ENCODE measurements at places on chromosomes 6 and 20. TPM values are rescaled to one million over a fixed set of nuclear protein-coding genes. Genes with fewer than 3 reads are reported as not detected.

The ATG5 gene
- total RNA-seq = 28.7 TPM

The ZC3H12D gene
- total RNA-seq = 50.0 TPM

The LHFPL5 gene
- total RNA-seq = not detected

The FILIP1 gene
- total RNA-seq = not detected

The PARD6B gene
- 5.6 TPM for total RNA-seq

GRCh38 chr20:58408603-58409246 lies 19.7 kb downstream of the VAPB start:
- DNase-seq = peak; percentile 22

- DNase-seq = no peak
These were observed 65.5 kb upstream of the F13A1 start for GRCh38 chr6:6386010-6386409.

GRCh38 chr6:27503436-27504030 lies 30.6 kb upstream of the ZNF184 start:
- peak; percentile 69 for DNase-seq

DNA sequence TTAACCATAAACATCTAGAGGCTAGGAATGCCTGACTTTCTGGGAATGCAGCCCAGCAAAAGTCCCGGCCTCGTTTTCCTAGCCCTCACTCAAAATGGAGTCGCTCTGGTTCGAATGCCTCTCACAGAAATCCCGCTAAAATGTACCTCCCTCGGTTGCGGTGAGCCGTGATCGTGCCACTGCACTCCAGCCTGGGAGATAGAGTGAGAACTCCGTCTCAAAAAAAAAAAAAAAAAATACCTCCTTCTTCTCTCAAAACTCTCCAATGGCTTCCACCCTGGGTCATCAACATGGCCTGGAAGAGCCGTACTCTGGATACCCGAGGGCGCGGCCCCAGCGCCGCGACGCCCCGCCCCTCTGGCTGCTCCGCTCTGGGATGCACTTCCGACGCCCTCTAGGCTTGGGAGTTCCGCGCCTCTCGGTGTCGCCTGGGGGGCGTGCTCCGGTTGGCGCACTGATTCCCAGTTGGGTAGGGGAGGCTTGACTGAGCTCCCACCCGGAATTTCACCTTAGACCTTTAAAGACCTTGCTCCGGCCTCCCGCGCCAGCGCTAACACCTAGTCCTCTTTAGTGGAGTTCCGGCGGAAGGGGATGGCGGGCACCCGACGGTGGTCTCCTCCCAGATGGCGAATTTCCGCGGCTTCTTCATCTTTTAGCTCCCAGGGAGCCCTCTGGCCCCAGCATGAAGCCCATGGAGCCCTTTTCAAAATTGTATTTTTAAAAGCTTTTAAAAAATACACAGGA lies 12.3 kb downstream of the HMGN4 start:
- peak; percentile 24 for DNase-seq

- DNase-seq = no peak
These were observed 59.9 kb downstream of the ANKEF1 start for GRCh38 chr20:10094566-10095173.

DNA sequence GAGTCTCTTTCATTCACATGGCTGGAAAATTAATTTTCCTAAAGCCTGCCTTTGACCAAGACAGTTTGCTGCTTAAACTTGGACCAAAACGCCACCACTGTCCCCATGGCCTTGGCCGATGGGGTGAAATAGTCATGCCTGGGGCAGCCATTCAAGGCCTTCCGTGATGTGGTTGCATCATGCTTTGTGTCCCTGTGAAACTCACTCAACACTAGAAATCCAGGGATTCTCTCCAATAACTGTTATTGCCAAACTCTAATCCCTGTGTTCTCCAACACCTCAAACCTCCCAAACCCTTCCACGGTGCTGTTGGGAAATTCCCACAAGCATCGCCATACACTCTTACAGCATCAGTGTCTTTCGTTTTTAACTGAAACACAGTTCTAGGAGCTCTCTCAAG lies 1.4 kb upstream of the TXNDC5 start:
- DNase-seq = no peak

DNA sequence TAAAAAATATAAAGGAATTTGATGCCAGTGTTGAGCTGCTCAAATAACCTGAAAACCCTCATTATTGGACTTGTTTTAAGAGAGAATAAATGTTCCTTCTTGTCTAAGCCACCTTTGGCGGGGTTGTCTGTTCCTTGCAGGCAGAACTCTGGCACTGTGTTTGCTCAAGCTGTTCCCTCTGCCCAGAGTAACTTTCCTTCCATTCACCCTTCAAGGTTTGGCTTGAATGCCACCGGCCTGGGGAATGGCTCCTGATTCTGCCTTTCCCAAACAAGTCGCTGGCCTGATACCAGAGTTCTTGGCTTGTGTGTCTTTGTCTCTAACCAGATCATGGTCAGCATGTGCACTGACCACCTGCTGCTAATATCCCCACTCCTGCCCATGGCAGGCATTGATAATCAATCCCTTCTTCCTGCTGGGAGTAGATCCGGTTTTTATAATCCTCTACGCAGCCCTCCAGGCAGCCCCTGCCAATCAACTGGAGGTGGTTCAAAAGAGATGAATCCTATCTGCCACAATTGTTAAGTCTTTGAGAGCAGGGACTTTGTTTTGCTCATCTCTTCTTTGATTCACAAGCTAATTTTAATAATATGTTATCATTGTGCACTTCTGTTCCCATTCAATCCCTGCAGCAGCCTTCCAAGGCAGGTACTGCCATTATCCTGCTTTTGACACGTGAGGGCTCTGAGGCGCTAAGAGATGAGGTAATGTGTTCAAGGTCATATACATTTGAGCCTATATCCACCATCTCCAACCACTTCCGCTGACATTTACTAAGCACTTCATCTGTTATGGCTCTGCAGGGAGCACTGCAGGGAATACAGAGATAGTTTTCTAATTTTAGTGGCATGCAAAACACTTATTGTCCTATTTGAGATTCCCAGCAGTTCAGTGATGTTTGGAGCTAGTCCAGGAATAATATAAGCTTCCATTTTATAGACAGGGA lies 3.1 kb upstream of the CCM2L start:
- DNase-seq = no peak

DNA sequence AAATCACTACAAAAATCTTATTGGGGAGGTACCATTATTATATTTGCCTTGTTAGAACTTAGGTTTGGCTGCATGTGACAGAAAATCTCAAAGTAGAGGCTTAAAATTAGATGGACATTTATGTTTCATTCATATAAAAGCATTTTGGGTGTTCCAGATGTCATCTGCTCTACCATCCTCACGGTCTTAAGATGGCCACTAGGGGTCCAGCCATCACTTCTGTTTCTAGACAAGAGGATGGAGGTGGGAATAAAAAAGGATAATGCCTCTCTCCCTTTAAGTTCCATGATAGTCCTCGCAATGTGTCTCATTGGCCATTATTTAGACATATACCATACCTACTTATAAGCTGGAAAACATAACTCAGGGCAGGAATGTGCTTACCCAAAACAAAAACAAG lies 929.5 kb downstream of the KIF16B start:
- no peak for DNase-seq

DNA sequence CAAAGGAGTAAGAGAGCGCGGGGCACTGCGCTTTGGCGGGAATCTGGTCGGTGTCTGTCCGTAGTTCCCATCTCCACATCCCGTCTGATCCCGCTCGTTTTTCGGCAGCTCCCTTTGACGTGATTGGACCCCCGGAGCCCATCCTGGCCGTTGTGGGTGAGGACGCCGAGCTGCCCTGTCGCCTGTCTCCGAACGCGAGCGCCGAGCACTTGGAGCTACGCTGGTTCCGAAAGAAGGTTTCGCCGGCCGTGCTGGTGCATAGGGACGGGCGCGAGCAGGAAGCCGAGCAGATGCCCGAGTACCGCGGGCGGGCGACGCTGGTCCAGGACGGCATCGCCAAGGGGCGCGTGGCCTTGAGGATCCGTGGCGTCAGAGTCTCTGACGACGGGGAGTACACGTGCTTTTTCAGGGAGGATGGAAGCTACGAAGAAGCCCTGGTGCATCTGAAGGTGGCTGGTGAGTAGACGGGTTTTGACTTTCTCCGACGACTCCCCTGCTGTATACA lies 1.4 kb downstream of the BTN1A1 start:
- no peak for DNase-seq

- DNase-seq = no peak
These were observed 177.8 kb downstream of the CDKAL1 start for GRCh38 chr6:20712011-20712410.

DNA sequence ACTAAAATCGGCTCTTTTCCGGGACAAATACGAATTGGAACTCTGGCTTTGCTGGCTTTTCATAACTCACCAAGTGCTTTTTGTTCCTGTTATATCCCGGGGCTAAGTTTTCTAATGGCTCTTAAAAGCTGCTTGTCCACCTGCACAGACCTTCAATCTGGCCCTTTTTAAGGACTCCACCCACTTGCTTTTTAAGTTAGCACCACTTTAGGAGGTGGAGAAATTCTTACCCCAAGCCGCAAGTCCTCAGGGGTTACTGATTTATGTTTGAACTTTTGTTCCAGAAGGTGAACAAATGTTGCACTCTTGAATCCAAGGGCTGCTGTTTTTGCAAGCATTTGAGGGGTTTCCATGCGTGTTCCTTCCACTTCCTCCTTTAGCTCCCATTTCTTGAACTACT lies 37.8 kb downstream of the FAM184A start:
- DNase-seq = no peak

DNA sequence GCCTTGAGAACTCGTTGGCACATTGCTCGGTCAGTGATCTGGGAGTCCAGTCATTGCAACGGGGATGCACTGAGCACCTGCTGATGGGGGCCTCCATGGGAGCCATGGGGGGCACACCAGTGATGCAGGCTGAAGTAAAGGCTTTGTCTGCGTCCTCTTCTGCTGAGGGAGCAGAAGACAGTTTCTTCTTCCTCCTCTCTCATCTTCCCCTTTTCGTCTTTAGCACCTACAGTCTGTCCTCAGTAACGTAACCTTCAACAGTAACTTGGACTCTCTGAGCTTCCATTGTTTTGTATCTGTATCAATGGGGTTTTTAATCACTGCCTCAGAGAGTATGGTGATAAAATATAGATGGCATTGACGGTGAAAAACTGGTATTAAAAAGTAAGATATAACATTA lies 240.0 kb downstream of the TMEM242 start:
- no peak for DNase-seq

DNA sequence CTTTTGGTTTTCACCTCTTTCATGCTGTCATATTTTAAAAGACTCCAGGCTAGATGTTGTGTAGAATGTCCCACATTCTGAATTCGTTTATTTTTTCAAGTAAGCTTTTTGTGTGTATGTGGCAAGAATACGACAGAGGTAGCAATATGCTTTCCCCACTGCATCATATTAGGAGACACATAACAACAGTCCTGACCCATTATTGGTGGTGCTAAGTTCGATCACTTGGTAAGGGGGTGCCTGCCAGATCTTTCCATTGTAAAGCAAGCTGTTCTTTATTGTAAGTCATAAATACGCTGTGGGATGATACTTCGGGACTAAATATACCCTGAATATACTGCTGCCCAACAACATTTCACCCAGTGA lies 588 bp upstream of the NCOA3 start:
- DNase-seq = no peak

DNA sequence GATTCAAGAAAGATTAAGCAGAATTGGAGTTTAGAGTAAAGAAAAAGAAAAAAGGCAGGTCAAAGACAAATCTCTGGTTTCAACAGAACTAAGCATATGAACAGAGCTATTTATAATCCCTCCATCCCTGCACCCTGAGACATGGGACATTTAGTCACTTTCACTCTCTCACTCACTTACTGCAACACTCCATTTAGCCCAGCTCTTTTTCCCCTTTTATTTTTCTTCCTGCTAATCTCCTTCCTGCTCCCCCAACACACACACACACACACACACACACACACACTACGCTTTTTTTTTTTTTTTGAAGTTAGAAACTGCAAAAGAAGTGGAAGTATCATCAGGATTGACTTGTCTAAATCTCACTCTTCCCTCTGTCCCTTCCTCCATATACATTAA lies 45.1 kb upstream of the TBC1D7 start:
- DNase-seq = no peak

All from CD8-positive, alpha-beta T cell (primary cell).